NCI-H187 treated with DMSO at 0.1 percent for 48 hours (cell line): ENCODE measurements at places on chromosomes 5 and 9.

GRCh38 chr9:76135902-76136301 lies 245.4 kb downstream of the PCSK5 start:
- DNase-seq: peak; percentile 2

- DNase-seq: no peak
Measured at GRCh38 chr9:118533101-118533500, 828.9 kb downstream of the TLR4 start.

GRCh38 chr9:25519286-25519685 lies 159.0 kb downstream of the TUSC1 start:
- DNase-seq: no peak

DNA sequence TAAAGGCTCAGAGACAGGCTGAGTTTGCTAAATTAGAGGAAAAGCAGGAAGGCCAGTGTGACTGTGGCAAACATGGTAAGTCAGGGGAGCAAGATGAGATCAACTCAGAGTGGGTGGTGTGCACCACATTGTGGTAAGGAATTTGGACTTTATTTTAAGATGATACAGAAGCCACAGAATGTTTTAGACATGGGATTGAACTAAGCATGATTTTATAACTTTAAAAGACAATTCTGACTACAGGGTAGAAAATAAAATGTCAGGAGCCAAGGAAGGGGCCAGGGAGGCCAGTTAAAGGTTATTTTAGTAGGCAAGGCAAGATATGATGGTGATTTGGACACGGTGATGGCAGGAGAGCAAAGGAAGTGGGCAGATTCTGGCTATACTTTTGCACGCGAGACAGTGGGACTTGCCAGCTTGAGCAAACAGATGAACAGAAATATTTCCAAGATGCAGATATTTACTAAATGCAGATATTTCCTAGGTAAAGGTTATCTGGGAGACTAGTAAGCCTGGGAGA lies 53.9 kb downstream of the TSSK1B start:
- DNase-seq: no peak

GRCh38 chr5:113984928-113985327 lies 376.9 kb upstream of the KCNN2 start:
- DNase-seq: no peak

GRCh38 chr5:124404796-124405195 lies 341.6 kb downstream of the ZNF608 start:
- no peak for DNase-seq

GRCh38 chr9:105142406-105143135 lies 101.9 kb upstream of the SLC44A1 start:
- no peak for DNase-seq

GRCh38 chr5:96262105-96262504 lies 170.9 kb downstream of the PCSK1 start:
- DNase-seq: no peak

GRCh38 chr9:77028478-77028877 lies 9.0 kb downstream of the FOXB2 start:
- no peak for DNase-seq

DNA sequence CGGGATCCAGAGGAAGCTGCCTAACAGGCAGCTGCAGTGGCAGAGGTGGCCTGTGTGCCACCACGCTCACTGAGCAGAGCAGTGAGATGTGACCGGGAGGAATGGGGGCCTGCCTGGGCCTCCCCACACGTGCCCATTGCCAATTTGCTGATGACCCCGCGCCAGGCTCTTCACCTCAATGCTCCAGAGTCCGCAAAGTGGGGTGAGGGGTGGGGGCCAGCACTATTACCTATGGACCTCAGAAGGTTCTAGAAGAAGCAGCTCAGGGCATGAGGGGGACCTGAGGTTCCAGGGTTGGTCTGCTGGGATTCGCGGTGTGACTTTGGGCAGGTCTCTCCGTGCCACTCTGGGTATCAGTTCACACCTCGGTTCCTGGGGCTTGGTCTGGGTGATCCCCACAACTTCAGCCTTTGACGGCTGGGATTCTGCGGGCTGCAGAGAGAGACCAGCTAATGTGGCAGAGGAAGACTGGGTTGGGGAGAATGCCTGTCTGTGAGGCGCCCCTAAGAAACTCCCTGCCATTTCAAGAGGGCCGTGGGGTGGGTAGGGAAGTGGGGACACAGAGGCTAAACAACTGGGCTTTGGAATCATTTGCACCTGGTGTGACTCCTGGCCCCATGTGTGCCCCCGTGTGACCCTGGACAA lies 231.0 kb upstream of the MVB12B start:
- DNase-seq: no peak

- DNase-seq: no peak
Measured at GRCh38 chr5:35877655-35878054, 21.0 kb downstream of the IL7R start.

DNA sequence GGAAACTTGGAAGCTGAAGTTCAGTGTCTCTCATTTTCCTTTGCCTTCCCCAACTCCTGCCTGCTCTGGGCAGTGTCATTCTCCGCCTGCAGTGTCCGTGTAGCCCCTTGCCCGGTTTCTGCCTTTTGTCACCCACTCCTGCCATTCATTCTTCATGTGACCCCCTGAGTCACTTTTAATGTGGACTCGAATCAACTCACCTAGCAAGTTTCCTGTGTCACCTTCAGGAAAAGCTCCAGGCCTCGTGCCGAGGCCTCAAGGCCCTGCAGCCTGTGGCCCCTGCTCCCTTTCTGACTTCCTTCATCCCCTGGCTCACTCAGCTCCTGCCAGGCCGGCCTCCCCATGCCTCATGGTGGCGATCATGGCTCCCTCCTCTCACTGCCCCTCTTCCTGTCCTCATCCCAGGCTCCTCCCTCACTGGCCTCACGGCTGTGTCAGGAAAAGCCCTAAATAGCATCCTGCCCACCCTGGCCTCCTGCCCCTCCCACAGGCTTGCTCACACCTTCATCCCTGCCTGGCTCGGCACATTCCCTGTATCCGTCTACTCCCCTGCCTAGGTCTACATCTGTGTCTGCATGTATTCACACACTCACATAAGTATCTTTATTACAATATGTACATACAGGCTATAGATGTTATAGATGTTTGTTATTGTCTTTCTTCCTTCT lies 294.9 kb downstream of the MED10 start:
- DNase-seq: no peak

GRCh38 chr5:135662061-135662481 lies 83.3 kb upstream of the CXCL14 start:
- DNase-seq: no peak

GRCh38 chr9:113521693-113522255 lies 58.2 kb downstream of the RGS3 start:
- no peak for DNase-seq

DNA sequence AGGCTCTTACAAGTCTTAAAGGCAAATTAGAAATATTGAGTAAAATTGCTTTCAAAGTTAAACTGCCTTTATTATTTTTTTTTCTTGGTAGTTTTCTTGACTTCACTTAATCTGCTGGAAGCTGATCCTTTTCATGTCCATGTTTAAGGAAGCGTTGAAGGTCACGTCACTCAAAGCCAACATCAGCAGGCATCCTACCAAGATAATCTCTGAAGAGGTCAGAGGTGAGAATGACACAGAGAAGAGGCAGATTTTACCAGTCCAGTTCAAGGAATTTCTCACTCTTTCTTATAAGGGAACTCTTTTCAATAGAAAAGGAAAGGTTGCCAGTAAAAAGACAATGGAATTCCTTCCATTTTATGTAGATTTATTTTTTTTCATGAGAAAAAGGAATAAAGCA lies 259.8 kb downstream of the ANXA1 start:
- DNase-seq: no peak

DNA sequence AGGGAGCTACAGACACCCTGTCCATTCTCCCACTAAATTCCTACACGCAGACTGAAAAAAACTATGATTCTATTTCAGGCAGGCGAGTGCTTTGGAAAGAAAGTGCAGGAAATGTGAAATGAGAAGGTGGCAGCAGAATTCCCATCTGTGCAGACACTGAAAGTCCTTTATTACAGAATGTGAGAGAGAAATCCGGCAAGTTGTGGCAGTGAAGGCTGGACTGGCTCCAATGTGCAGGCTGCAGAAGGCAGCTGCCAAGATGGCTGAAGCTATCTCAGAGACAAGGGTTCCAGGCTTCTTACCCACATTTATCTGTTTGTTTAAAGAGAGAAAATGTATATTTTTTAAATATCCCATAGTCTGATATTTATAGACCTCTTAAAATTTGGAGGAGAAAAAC lies 161.8 kb upstream of the VLDLR start:
- DNase-seq: no peak

DNA sequence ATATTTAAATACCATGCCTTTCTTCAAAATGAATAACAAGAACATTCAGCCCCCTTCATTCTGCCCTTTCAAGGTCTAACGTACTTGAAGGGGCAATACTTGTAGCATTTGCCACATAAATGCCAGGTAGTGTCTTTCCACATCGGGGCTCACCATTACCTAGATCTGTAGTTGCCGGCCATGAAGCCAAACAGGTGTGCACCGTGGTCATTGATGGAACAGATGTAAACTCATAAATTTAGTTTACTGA lies 193.0 kb downstream of the CD180 start:
- no peak for DNase-seq

DNA sequence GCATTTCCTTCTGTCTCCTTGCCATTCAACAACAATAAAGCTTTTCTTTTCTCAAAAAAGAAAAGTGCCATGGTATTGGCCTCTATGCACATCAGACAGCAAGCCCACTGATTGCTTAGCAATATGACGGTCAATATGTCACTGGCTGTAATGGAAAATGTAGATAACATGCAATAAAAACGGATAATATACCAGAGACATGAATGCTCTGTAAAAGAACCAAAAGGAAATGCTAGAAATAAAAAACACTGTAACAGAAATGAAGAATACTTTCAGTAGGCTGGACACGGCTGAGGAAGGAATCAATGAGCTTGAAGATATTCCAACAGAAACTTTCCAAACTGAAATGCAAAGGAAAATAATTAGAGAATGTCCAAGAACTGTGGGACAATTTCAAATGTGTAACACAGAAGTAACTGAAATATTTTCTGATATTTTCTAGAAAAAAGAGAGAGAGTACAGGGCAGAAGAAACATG lies 10.0 kb downstream of the PTBP3 start:
- DNase-seq: no peak
